ENCODE measurements at places on chromosomes 1 and 21. TPM values are rescaled to one million over a fixed set of nuclear protein-coding genes. Genes with fewer than 3 reads are reported as not detected.

GRCh38 chr21:44630440-44630839 is 3.5 kb downstream of the KRTAP10-9 start:
- no peak for DNase-seq

The AMY2A gene
- not detected for total RNA-seq

GRCh38 chr1:59290193-59290949 is 6.5 kb upstream of the FGGY start:
- peak; percentile 59 for DNase-seq

DNA sequence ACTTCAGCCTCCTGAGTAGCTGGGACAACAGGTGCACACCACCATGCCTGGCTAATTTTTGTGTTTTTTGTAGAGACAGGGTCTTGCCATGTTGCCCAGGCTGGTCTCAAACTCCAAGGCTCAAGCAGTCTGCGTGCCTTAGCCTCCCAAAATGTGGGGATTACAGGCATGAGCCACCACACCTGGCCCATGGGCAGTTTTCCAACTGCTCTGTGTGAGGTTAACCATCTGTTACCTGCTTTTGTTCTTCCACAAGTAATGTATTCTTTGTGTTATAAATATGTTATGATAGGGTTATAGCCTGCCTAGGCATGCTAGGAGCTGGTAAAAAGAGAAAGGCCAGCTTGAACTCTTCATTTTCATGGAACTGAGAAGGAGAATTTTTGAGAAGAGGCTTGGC is 30.7 kb downstream of the TUFT1 start:
- DNase-seq = no peak

GRCh38 chr21:32587651-32588050 is 2.3 kb upstream of the TCP10L start:
- no peak for DNase-seq

- peak; percentile 97 for DNase-seq
Measured at GRCh38 chr1:112735752-112736151, 20.6 kb upstream of the PPM1J start.

- DNase-seq = peak; percentile 68
Measured at GRCh38 chr1:179002552-179003345, 22.9 kb upstream of the FAM20B start.

GRCh38 chr1:91876040-91876470 is 9.9 kb downstream of the TGFBR3 start:
- no peak for DNase-seq

DNA sequence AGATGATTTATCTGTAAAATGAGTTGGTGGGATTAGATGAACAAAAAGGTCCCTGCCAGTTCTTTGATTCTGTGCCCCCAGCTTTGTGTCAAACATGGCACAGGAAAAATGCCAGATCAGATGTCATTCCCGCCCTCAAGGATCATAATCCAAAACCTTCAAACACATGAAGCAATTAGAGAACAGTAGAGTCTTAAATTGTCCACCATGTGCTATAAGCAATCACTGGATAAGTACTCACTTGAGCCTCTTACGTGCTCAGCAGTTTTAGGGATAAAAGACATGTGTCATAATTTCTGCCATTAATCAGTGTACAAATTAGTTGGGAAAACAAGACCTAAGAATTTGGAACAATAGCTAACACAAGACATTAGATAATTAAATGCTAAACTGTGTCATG is 15.4 kb upstream of the KIAA0040 start:
- no peak for DNase-seq

GRCh38 chr1:40879482-40880175 is 17.5 kb upstream of the CITED4 start:
- no peak for DNase-seq

- no peak for DNase-seq
Measured at GRCh38 chr21:42174173-42174572, 44.8 kb upstream of the ABCG1 start.

- DNase-seq = no peak
Measured at GRCh38 chr1:30450148-30450817, 273.1 kb downstream of the MATN1 start.

The AIM2 gene
- not detected for total RNA-seq

- no peak for DNase-seq
Measured at GRCh38 chr1:230966358-230966873, 12.2 kb downstream of the TTC13 start.

The ELOA gene
- total RNA-seq = 57.1 TPM

DNA sequence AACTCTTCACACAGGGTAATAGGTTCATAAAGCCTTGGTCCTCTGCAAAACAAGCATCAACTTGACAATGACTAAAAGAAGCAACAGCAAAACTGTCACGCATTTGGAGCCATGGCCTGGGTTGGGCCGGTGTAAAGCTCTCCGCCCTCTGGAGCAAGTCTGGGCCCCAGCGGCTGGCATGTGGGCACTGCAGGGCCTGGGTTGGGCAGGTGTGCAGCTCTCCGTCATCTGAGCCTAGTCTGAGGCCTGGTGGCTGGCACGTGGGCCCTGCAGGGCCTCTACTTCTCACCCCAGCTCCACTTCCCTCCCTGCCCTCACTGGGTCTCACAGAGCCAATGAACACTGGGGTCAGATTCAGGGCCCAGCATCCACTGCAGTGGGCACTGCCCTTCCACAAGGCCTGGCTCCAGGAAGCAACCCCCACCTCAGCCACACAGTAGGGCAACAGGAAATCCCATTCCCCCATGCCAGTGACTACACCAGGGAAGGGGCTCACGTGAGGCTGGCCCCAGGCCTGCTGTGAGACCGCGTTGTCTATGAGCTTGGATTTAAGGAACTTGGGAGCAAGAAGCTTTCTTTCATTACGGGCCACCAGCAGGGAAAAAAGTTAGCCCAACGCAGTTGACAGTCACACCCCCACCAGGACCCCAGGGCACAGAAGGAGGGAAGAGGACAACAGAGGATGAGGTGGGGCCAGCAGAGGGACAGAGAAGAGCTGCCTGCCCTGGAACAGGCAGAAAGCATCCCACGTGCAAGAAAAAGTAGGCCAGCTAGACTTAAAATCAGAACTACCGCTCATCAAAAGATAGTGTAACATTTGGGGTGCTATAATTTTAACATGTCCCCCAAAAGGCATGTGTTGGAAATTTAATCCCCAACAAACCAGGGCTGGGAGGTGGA is 52.7 kb downstream of the NPHP4 start:
- DNase-seq = peak; percentile 3

GRCh38 chr1:170674986-170675385 is 11.1 kb downstream of the PRRX1 start:
- DNase-seq = no peak

The RGS18 gene
- not detected for total RNA-seq

The FMOD gene
- total RNA-seq = 3.0 TPM

The NBPF4 gene
- total RNA-seq = not detected

The ADORA1 gene
- total RNA-seq = 19.1 TPM

DNA sequence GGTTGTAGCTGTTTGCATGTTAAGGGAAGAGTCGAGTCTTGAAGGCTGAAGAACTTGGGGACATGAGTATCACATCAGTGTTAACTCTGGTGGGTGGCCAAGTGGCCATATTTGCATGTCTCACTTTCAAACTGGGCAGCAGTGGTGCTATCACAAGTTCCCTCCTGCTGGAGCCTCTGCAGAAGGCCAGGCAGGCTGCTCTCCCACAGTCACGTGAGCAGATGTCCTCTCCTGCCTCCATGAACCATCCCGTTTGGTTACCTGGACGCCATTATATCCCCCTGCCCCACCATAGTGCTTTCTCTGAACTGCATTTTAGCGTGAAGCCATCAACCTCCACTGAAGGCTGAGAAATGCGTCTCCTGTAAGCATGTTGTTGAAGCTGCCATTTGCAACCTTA is 205.1 kb upstream of the LMO4 start:
- DNase-seq = no peak

DNA sequence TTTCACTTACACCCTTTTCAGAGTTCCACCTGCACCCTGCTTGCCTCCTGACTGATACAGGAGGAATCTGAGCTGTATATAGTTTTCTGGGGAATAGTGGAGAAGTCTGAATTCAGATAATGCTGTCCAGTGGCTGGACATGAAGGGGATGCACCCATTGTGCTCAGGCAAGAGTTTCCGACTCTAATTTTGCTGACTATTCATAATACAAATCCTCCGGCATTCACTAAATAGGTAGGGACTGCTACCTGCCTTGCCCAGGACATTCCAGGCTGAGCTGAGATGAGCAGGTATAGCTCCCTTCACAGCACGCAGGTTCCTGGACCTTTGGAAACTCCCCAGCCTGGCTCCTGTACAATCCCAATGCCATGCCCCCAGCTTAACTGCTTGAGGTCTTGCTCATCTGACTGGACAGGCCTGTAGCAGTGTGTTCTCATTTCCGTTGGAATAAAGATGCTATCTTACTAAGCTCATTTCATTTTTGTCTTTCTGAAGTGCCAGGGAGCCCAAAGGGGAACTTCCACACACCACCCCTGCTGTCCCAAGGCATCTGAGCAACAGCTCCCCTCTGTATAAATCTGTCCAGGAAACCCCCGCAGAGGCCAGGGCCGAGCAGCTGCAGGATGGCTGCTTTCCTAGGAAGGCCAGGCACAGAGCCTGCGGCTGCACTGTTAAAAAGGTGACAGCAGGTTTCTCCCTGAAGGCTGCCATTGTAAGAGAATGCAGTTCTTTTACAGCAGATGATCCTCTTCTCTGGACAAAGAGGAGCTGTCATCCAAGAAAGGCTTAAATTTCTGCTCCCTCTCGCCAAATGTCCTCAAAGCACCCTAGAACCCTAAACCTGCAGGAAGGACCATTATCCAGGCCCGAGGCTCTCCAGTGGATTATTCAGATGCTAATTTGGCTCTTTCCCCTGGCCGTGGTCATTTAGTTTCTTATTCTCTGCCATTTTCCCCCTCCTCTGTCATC is 21.7 kb upstream of the VASH2 start:
- DNase-seq = no peak

GRCh38 chr1:79375352-79375751 is 368.8 kb upstream of the ADGRL4 start:
- no peak for DNase-seq

GRCh38 chr21:34807881-34808568 is 139.2 kb downstream of the CLIC6 start:
- DNase-seq = peak; percentile 92

GRCh38 chr1:184755226-184756065 is 788 bp upstream of the EDEM3 start:
- no peak for DNase-seq

The PLA2G2F gene
- not detected for total RNA-seq

GRCh38 chr1:223709598-223709997 is 2.7 kb upstream of the CAPN2 start:
- no peak for DNase-seq

DNA sequence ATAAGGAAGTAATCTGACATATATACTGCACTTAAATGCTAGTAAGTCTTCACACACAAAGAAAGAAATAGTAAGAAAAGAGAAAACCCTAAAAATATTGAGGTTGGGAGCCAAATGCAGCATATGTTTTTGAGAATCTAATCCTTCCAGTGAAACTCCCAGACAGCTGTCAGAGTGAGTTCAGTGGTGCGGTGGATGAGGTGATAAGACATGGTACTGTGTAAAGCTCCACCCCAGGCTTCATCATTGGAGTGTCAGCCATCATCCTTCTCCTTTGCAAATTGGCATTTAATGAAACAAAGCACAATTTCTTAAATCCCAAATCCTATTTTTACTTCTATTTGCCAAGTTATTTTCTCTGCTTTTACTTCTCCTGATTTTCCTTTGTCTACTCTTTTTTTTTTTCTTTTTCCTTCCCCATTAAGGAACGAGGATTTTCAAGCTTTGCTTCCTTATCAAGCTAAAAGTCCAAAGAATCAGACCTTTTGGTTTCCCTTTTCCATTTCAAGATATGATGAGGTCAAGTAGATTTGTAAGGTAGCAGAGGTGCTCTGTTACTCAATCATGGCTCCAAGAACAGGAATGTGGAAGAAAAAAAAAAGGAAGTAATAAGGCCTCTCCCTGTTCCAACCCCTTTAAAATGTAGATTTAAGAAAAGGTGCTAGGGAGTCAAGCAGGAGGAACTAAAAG is 343.3 kb downstream of the SETD4 start:
- peak; percentile 15 for DNase-seq

GRCh38 chr1:215345208-215345607 is 221.9 kb upstream of the KCTD3 start:
- DNase-seq = no peak

The CHI3L1 gene
- total RNA-seq = not detected

GRCh38 chr1:163085041-163085903 is 16.1 kb downstream of the RGS4 start:
- DNase-seq = peak; percentile 50

DNA sequence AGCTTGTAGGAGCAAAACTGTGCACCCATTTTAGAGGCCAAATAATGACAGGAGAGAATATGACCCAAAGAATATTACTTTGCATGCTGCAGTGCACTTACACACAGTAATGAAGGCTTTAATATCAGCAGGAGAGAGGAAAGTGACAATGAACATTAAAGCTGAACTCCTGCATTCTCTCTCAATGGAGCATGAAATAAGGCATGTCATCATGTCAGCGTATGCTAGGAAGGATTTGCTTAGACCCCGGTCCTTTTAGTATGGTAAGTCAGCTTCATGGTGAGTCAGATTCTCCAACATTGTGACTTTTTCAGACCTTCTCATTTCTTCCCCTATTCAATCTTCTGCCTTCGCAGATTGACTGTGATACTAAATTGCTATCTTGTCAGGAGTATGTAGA is 210.7 kb upstream of the TMPRSS15 start:
- DNase-seq = no peak

GRCh38 chr1:201423655-201424054 is 2.1 kb upstream of the TNNI1 start:
- no peak for DNase-seq

The STUM gene
- total RNA-seq = not detected

DNA sequence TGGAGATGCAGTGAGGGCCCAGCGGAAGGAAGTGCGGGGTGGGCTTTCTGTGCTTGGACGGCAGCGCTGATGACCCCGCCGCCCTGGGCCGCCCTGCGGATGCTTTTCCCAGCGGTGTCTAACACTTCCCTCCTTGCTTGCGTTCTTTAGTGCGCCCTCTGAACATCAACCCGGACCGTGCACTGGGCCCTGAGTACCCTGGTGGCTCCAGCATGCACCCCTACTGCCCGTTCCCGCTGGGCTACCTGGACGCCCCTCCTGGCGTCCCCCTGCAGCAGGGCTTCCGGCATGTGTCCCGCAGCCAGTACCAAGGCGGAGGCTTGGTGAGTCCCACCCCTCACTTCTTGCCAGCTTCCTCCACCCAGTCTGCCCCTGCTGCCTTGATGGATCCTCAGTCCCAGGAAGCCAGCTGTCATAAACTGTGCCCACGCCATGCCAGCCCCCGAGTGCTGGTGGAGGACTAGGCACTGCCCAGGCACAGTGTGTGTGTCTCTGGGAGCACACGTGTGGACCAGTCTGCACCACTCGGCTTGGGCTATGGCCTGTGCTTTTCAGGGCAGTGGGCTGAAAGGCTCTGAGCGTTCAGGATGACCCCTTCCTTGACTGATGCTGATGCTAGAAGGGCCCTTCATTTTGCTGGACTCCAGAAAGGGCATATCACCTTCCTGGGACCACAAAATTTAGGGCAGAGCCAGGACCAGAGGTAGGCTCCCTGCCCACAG is 2.3 kb downstream of the DMRTB1 start:
- no peak for DNase-seq

The ELAVL4 gene
- total RNA-seq = not detected

GRCh38 chr1:87603626-87604025 is 274.9 kb downstream of the LMO4 start:
- DNase-seq = no peak

GRCh38 chr21:31556662-31557061 is 102.8 kb upstream of the SOD1 start:
- no peak for DNase-seq

- no peak for DNase-seq
Measured at GRCh38 chr1:39981385-39981784, 26.4 kb downstream of the MFSD2A start.

The SELE gene
- not detected for total RNA-seq

The GBP2 gene
- total RNA-seq = 35.3 TPM

- DNase-seq = no peak
Measured at GRCh38 chr1:90723590-90724108, 6.5 kb upstream of the BARHL2 start.

GRCh38 chr1:6794164-6794563 is 8.9 kb downstream of the CAMTA1 start:
- DNase-seq = peak; percentile 59

The CFHR1 gene
- not detected for total RNA-seq

Data from LHCN-M2 (cell line).